Activated CD4-positive, alpha-beta T cell treated with anti-CD3 and anti-CD28 coated beads for 4 hours (primary cell): ENCODE measurements at places on chromosomes 16 and 17.

GRCh38 chr17:40112191-40112711 is 9.5 kb upstream of the MSL1 start:
- DNase-seq: no peak

DNA sequence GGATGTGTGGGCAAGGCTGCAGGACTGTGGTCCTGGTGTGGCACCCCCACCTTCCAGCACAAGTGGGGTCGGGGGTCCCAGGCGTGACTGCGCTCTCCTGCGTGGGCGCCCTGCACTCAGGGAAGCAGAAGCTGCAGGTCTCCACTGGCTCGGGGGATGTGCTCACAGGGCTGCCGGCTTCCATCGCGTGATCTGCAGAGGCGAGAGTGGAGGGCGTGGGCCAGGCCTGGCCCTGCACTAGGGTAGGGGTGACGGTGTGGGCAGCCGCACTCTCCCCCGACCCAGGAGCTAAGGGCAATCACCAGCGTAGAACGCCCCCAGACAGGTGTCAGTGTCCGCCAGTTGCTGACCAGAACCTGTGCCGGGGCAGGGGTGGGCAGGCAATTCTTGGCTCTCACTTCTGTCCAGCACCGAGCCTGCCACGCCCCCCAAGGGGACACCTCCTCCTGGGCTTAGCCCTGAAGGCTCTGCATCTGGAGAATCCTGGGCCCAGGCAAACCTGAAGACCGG is 32.3 kb downstream of the TNFRSF13B start:
- DNase-seq: no peak

GRCh38 chr16:87881324-87882200 is 12.3 kb upstream of the SLC7A5 start:
- no peak for DNase-seq

- peak; percentile 81 for DNase-seq
These were observed 6.6 kb downstream of the KCNAB3 start for GRCh38 chr17:7922845-7923628.

DNA sequence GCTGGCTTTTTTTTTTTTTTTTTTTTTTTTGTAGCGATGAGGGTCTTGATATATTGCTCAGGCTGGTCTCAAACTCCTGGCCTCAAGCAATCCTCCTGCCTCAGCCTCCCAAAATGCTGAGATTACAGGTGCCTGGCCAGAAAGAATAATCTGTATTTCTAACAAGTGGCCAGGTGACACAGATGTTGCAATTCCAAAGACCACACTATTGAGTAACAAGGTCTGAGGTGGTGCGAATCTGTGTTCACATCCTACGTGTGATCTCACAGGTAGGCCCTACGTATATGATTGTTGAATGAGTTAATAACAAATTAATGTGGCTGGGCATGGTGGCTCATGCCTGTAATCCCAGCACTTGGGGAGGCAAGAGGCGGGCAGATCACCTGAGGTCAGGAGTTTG is 33.3 kb downstream of the OTOA start:
- no peak for DNase-seq

DNA sequence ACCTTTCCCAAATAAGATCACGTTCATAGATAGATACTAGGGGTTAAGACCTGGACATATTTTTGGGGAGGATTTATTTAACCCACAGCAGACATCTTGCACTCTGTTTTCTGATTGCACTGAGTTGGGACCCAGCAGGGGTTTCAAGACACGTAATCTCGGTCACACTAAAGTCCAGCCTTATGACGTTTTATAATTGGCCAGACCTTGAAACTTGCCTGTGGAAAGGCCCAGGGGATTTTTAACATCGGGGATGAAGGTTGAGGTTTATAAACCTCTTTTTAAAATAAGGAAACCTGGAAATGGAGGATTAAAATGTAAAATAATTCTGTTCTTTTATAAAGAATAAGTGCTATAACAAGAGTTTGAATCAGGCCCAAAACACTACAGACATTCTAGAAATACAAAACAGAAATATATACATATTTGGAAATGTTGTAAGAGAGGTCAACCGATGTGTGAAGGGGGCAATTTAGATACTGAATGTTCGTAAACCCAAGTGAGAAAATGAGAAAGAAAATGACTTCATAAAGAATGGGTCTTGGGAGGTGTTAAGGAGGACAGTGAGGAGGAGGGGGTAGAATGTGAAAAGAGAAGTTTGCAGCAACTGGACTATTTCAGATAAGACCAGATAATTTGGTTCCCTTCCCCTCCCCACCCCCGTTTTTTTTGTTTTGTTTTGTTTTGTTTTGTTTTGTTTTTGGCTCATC is 61.1 kb upstream of the NOL11 start:
- no peak for DNase-seq

DNA sequence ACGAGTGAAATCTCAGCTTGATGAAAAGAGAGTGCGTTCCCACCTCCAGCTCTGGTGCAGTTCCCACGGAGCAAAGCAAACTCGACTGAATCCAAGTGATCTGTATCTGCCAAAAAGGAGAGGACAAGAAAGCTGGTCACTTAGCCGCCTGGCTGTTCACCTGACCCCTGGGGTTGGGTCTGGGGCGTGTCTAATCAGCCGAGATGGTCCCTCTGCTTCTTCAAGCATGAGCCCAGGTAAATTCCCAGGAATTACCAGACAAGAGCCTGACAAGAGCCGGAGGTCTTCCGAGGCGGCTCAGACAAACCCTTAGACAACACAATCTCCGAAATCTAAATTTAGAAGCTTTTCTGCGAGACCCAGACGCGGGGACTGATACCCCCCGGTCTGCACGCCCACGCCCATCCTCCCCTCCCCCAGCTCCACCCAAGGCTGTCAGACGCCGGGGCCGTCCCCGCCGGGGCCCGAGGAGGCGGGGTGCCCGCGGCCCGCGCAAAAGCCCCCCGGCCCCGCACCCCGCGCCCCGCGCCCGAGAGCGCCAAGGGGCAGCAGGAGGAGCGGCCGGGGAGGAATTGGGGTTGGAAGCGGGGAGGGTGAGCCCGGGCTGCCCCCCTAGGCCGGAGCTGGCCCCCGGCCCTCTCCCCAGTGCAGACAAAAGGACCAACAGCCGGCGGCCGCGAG is 674 bp downstream of the ZNF821 start:
- peak; percentile 66 for DNase-seq

DNA sequence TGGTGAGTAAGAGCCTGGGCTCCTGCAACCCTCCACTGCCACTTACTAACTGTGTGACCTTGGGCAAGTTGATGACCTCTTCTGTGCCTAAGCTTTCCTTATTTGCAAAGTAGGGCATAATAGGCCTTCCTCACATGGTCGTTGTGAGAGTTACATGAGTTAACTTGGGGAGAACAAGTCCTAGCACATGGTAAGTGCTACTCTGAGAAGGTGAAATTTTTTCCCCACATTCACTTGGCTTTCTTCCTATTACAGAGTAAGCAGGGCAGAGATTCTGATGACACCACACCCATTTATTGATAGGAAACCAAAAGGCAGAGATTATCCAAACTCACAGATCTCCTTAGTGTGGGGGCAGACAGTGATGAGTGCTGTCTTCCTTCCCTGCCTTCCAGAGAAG is 1.6 kb downstream of the KCNH4 start:
- DNase-seq: no peak

DNA sequence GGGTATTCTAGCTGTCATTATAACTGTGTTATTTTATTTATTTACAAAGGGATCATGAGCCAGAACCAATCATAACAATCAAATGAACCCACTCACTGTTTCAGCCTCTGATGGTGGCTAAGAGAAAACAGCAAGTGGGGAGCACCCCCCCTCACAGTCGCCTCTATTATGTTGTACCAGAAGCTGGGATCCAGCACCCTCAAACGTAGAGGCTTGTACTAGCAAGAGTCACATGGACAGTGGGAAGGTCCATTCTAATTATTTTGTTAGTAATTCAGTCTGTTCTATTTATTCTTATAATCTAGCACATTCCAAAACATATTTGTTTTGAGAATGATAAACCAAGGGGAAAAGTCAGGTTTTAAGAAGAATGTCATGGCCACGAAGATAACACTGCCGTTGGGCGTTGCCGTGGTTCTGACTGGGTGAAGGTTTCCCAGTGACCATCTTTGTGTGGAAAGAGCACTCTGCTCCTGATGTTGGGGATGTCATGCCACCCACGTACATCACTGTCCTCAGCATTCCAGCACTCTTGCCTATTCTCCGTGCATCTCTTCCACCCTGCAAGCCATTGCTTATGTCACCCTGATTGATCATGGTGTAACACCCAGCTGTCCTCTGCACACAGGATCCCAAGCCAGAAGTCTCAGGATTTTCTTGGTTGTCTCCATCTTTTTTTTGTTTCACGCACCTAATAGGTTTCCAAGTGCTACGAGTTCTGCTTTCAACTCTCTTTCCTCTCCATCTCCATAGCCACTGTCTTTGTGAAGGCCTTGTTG is 205.8 kb downstream of the PRKCA start:
- DNase-seq: no peak

DNA sequence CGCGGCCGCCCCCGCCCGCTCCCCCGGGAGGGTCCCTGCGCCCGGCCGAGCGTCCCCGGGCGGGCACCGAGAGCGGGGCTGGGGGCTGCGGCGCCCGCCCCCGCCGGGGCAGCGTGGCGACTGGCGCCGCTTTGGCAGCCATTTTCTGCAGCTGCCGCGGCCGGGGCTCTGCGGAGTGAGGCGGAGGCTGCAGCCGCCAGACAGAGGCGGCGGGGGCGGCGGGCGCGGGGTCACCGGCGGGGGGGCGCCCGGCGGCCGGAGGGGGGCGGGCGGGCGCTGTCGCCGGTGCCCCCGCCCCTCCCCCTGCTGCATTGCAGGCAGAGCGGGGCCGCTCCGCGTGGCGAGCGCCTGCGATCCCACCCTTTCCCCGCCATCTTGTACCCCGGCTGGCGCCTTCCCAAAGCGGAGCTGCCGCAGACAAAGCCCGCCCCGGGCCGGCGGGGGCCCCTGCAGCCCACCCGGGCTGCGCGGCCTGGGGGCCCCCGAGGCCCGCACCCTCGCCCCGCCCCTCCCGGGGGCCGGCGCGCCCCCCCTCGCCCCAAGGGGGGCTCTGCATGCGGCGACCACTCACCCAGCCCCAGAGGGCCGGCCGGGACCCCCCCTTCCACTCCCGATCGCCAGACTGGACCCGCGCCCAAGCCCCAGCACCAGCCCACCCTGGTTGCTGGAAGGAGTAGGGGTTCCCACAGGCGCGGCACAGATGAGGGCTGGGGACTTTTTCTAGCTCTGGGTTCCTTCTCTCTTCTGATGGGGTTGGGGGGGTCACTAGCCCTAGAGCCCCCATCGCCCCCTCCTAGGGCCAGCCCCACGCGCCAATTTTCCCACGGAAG is 16.6 kb upstream of the CBX8 start:
- DNase-seq: no peak

DNA sequence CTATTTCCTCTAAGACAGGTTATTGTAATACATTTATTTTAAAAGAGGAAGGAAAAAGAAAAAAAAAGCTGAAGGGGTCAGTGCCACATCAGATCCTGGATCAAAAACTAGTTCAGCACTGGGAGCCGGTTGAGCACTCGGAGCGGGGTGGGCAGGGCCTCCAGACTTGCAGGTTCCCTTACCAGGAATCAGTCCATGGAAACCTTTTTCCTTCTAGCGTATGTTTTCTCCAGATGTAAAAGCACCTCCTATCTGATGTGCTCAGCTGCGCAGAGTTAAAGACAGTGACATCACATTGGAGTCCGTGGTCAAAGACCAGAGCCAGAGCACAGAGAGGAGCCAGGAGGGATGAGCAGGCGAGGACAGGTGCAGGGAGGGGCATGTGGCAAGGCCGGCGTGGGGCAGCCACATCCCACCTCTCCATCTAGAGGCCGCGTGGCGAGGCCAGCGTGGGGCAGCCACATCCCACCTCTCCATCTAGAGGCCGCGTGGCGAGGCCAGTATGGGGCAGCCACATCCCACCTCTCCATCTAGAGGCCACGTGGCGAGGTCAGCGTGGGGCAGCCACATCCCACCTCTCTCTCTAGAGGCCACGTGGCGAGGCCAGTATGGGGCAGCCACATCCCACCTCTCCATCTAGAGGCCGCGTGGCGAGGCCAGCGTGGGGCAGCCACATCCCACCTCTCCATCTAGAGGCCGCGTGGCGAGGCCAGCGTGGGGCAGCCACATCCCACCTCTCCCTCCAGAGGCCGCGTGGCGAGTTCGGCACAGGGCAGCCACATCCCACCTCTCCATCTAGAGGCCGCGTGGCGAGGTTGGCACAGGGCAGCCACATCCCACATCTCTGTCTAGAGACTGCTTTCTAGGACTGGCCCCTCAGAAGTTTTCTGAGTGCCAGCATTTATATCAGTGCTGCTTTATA is 166.8 kb upstream of the CHMP6 start:
- no peak for DNase-seq

GRCh38 chr16:58855291-58855863 is 121.3 kb upstream of the GOT2 start:
- no peak for DNase-seq

GRCh38 chr16:82971126-82971525 is 344.4 kb downstream of the CDH13 start:
- no peak for DNase-seq

GRCh38 chr17:83202002-83203000 is 122.9 kb downstream of the METRNL start:
- peak; percentile 1 for DNase-seq

DNA sequence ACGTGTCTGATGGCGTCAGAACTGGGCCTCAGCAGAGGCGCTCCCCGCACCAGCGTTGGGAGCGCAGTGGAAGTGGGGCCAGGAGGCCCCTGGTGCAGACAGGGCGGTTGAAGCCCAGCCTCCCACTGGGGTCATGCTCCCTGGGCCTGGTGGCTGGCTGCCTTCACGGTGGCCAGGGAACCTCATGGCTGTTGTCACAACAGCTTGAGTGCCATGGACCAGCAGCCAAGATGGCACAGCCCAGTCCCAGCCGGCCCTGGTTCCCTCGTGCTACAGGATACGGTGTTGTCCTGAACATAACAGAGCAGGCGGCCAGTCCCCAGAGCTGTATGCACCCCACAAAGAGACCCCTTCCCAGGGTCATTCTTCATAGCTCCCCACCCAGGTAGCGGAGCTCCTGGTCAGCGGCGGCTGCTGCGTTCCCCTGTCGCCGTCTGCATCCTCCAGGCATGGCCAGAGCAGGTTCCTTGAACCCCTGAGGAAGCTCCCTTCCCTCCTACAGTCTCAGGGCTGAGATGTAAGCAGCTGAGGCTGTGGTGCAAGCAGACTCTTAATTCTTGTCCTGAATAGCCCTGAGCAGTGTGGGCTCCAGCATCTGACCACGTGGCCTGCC is 29.7 kb downstream of the NME3 start:
- no peak for DNase-seq

GRCh38 chr17:69857412-69857835 is 217.6 kb upstream of the KCNJ16 start:
- no peak for DNase-seq

GRCh38 chr16:10877472-10877946 is 507 bp downstream of the CIITA start:
- no peak for DNase-seq

- no peak for DNase-seq
These were observed 73.8 kb upstream of the METRNL start for GRCh38 chr17:83005639-83006038.

- DNase-seq: no peak
These were observed 103.4 kb upstream of the NUDT7 start for GRCh38 chr16:77618951-77619350.
